Nephron progenitor cell (in vitro differentiated cells): ENCODE measurements at places on chromosomes 1 and 21.

DNA sequence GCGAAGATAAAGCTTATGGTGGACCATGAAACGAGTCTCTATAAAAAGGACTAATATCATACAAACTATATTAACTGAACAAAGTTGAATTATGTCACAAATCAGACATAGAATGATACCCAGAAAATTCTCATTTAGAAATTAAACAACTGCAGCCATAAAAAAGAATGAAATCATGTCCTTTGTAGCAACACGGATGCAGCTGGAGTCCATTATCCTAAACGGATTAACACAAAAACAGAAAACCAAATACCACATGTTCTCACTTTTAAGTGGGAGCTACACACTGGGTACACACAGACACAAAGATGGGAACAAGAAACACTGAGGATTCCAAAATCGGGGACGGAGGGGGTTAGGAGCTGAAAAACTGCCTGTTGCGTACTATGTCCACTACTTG is 11.5 kb downstream of the COP1 start:
- no peak overlapping the region for H3K27ac ChIP-seq
- H3K27me3 ChIP-seq = peaks cover 3% of the 10 kb centered on the region
- no peak for DNase-seq
- H3K4me3 ChIP-seq = no peak overlapping the region

DNA sequence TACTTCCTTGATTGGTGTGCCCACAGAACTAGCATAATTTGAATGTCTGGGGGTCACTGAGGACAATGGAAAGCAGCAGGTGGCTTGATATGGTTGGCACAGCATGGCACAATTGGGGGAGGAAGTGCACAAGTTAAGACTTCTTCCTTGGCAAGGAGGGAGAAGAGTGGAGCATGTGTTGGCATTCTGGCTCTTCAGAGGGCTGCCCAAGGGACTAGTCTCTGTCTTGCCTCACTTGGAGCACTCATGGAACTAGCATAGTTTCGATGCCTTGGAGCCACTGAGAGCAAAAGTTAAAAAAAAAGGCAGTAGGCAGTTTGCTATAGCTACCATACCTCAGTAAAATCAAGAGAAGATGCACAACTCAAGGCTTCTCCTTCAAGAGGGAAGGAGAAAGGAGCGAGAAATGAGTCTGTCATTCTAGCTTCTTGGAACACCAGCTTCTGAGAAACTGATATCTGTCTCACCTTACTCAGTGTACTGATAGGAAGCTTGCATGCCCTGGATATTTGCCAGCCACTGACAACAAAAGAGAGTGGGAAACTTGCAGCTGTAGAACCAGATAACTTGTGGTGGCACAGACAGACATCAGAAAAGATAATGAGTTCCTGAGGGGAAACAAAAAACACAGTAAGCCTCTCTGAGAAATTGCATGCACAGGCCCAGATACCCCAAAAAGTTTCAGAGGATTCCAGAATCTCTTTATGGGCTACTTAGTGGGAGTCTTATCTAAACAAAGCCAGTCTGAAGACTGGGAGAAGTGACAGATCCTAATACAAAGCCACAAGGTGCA is 207.5 kb upstream of the SAMSN1 start:
- no peak overlapping the region for H3K27ac ChIP-seq
- no peak overlapping the region for H3K4me3 ChIP-seq
- H3K4me1 ChIP-seq = no peaks in the 10 kb centered on the region
- no peaks in the 10 kb centered on the region for H3K27me3 ChIP-seq
- no peaks in the 10 kb centered on the region for H3K36me3 ChIP-seq

DNA sequence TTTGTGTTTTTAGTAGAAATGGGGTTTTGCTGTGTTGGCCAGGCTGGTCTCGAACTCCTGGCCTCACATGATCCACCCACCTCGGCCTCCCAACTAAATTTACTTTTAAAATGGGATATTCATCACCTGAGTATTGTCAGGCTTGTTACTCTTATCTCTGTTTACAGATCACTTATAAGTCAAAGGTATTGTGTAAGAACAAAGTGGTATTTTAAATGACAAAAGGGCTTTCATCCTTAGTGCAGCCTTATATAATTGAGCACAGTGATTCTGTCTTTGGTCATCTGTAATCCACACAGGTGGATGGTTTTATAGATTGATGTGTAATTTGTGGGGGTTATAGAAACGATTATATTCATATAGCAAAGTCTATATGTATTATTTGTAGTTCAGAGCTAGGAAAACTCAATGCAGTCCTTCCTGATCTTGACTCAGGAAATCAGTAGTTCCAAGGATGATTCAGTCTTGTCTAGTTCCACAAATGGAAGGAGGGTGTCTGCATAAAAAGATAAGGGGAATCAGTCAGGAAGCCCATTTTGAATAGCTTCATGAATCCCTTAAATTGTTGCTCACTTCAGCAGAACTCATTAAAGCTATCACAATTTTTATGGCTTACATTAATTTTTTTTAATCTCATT is 34.6 kb downstream of the STXBP3 start:
- H3K27me3 ChIP-seq = no peaks in the 10 kb centered on the region
- no peaks in the 10 kb centered on the region for H3K4me1 ChIP-seq
- peaks cover 54% of the 10 kb centered on the region for H3K36me3 ChIP-seq
- H3K4me3 ChIP-seq = no peak overlapping the region

DNA sequence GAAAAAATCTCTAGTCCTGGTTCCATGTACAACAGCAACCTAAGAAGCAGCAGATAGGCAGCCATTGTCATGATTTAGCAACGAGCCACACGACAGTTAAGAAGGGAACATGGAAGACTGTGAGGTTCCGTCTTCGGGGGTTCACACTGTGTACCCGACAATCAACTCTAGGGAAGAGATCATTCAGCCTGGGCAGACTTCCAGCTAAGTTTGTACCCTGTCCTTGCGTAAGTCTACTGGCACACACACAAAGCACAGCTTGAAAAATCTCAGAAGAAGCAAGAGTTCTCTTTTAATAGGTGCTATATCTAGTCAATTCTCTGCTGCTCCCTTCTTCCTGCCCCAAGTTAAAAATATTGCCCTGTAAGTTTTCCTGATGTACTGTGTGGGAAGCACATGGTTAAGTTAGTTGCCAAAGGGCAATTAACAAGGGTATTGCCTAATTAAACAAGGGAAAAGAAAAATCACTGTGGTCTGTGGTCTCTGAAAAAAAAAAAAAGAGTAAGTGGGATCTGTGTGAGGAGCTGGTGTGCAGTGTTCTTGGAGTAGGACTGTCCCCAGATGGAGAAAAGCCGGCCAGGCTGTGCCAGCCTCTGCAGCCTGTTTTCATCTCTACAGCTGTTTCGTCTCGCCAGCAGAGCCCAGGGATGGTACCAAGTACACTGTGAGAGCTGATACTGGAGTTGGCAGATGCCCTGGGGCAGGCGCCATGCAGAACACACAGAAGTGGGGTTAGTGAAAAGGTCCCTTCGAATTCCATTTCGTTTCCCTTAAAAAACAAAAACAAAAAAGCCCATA is 6.4 kb upstream of the MYBPHL start:
- no peaks in the 10 kb centered on the region for H3K27me3 ChIP-seq
- H3K36me3 ChIP-seq = peaks cover 46% of the 10 kb centered on the region
- H3K27ac ChIP-seq = no peak overlapping the region

- H3K36me3 ChIP-seq = no peaks in the 10 kb centered on the region
- no peak for DNase-seq
- H3K4me3 ChIP-seq = no peak overlapping the region
- H3K4me1 ChIP-seq = peaks cover 20% of the 10 kb centered on the region
Observed at GRCh38 chr21:41410767-41411448, 15.1 kb upstream of the MX1 start.

- no peak overlapping the region for H3K4me3 ChIP-seq
- H3K36me3 ChIP-seq = no peaks in the 10 kb centered on the region
- peaks cover 22% of the 10 kb centered on the region for H3K27me3 ChIP-seq
- H3K4me1 ChIP-seq = peaks cover 14% of the 10 kb centered on the region
Observed at GRCh38 chr1:229880271-229881170, 186.5 kb upstream of the GALNT2 start.

GRCh38 chr1:75237316-75237715 is 103.1 kb downstream of the LHX8 start:
- no peak overlapping the region for H3K27ac ChIP-seq
- no peak overlapping the region for H3K4me3 ChIP-seq
- H3K4me1 ChIP-seq = no peaks in the 10 kb centered on the region
- H3K36me3 ChIP-seq = no peaks in the 10 kb centered on the region
- H3K27me3 ChIP-seq = peaks cover 3% of the 10 kb centered on the region

GRCh38 chr1:21783679-21784603 is 992 bp upstream of the USP48 start:
- H3K27me3 ChIP-seq = peaks cover 16% of the 10 kb centered on the region
- H3K4me3 ChIP-seq = peak overlapping the region; percentile 93
- peaks cover 13% of the 10 kb centered on the region for H3K36me3 ChIP-seq
- peak; percentile 87 for DNase-seq
- H3K4me1 ChIP-seq = peaks cover 15% of the 10 kb centered on the region

DNA sequence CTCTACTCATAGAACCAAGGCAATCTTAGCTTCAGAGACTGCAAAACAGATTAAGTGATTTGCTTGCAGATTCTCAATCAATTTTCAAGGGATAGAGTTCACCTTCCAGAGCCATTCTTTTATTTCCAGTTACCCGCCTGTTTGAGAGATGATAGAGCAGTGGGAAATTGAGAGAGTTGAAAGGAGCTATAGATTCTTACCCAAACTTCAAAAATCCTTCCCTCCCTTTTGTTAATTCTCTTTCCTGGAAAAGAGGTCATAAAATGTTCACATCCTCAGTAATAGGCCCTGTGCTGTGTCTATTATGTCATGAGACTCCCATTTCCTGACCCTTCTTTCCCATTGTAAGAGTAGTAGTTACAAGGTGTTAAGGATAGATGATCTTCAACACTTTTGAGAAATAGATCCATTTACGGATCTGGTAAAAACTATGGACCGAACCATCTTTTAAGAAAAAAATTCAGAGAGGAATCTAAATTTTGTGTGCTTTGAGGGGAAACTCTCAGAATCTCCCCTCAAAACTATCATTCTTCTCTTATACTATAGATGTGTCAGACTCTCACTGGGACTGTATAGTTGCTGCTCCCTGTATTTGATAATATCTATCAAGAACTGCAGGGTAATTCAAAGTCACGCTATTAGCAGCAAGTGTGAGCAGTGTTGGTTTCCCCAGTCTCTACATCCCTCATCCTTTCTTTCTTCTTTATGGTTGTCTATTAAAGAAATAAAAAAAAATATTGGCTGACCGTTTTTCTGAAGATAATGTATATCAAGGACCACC is 8.0 kb downstream of the RGS4 start:
- H3K27ac ChIP-seq = peak overlapping the region; percentile 46
- peaks cover 7% of the 10 kb centered on the region for H3K4me1 ChIP-seq
- no peak for DNase-seq
- H3K27me3 ChIP-seq = peaks cover 8% of the 10 kb centered on the region

- H3K36me3 ChIP-seq = no peaks in the 10 kb centered on the region
- H3K27ac ChIP-seq = no peak within 1 kb of the TSS
- H3K4me1 ChIP-seq = peaks cover 30% of the 10 kb centered on the region
- peak within 1 kb of the TSS; percentile 66 for H3K4me3 ChIP-seq
Observed at GRCh38 chr1:4653796-4654725, at the start of gene AJAP1. Gene AJAP1 (plus strand): TSS chr1:4654609. CDS start chr1:4655426, 817 bp downstream.

- no peak overlapping the region for H3K4me3 ChIP-seq
- no peak for DNase-seq
- peaks cover 13% of the 10 kb centered on the region for H3K4me1 ChIP-seq
- H3K36me3 ChIP-seq = peaks cover 6% of the 10 kb centered on the region
- peak overlapping the region; percentile 85 for H3K27ac ChIP-seq
Observed at GRCh38 chr1:46183079-46183847, 7.0 kb upstream of the P3R3URF start.

DNA sequence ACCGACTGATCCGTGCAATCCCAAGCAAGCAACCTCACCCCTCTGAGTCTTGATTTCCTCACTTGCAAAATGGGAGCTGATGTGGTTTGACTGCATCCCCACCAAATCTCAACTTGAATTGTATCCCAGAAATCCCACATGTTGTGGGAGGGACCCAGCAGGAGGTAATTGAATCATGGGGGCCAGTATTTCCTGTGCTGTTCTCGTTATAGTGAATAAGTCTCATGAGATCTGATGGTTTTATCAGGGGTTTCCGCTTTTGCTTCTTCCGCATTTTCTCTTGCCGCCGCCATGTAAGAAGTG is 58.4 kb downstream of the FHAD1 start:
- peaks cover 6% of the 10 kb centered on the region for H3K36me3 ChIP-seq
- peaks cover 23% of the 10 kb centered on the region for H3K27me3 ChIP-seq
- no peak for DNase-seq
- H3K27ac ChIP-seq = no peak overlapping the region
- peaks cover 11% of the 10 kb centered on the region for H3K4me1 ChIP-seq
